ENCODE measurements at places on chromosomes 11 and 22.

- peak; percentile 77 for DNase-seq
Measured at GRCh38 chr11:122843281-122844141, 5.2 kb downstream of the CRTAM start.

- no peak for DNase-seq
Measured at GRCh38 chr22:44289414-44290171, 23.2 kb downstream of the SHISAL1 start.

- DNase-seq: no peak
Measured at GRCh38 chr22:44441401-44442185, 56.4 kb downstream of the RTL6 start.

DNA sequence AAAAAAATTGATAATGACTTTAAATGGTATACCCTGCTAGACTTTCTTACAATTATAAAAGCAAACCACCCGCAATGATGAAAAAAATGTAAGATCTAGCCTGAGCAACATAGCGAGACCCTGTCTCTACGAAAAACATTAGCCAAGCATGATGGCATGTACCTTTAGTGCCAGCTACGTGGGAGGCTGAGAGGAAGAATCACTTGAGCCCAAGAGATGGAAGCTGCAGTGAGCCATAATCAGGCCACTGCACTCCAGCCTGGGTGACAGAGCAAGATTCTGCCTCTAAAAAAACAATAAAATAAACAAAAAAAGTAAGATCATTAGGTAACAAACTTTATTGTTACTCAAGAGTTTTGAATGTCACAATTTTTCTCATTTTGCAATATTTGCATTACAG is 39.2 kb downstream of the KMT5B start:
- no peak for DNase-seq

- DNase-seq: no peak
Measured at GRCh38 chr11:117476531-117477142, 149.0 kb downstream of the CEP164 start.

GRCh38 chr11:133476570-133477250 is 55.6 kb downstream of the OPCML start:
- DNase-seq: no peak

GRCh38 chr11:107623183-107623582 is 32.2 kb downstream of the ELMOD1 start:
- no peak for DNase-seq

- DNase-seq: peak; percentile 20
Measured at GRCh38 chr11:67373648-67374570, 511 bp upstream of the CLCF1 start.

- DNase-seq: no peak
Measured at GRCh38 chr11:43937434-43938411, 4.7 kb upstream of the C11orf96 start.

DNA sequence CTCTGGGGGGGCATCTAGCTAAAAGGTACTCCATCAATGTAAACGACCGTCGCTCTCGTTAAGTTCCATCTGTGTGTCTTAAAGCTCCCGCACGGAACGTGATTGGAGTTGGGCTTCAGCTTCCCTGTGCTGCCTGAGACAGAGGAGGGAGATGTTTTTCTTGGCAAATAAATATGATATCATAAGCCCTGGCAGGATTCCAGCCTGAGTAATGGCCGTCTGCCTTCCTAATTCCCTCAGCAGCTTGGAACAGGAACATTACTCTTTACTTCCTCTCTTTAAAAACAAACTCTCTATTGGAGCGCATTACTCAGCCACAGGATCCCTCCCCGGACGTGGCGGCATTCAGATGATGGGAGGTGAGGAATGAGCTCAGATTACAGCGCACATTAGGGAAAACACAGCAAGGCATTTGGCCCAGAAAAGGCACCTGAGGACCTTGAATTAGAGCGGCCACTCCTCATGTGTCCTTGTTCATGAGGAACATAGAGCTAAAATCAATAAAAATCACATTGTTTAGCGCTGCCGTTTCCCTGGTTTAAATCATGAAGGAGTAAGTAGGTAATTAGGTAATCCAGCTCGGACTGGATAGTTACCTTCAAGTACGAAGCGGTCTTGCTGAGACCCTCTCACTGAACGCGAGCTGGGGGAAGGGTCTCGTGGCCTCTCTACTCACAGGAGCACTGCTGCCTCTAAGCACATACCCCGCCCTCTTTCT is 230.4 kb downstream of the ST3GAL4 start:
- DNase-seq: peak; percentile 82

DNA sequence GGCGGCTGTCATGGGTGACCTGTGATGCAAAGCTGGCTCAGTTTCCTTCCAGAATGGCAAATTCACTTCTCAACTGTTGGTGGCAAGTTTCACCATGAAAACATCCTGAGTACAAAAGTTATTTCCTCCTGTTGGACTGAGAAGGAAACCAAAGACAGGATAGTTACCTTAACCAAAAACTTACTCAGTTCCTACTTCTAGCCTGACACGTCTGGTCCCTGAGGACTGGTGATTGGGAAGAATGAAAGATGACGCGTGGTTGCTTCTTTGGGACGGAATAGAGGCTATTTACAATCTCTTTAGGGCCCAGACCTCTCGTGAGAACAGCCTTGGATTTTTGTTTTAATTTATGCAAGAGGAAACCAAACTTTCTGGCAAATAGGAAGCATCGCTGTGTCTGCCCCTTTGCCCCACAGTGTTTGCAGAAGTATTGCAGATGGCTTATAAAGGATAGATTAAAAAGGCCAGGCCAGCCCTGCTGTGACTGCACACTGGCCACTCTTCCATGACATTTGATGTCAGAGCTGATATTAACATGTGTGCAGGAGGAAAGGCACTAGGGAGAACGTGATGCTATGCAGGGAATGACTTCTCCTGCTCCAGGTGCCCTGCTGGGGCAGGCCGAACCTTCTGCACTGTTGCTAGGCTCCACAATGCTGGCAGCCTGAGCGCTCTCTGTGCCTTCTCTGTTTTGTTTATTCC is 7.6 kb downstream of the VPS26B start:
- no peak for DNase-seq

DNA sequence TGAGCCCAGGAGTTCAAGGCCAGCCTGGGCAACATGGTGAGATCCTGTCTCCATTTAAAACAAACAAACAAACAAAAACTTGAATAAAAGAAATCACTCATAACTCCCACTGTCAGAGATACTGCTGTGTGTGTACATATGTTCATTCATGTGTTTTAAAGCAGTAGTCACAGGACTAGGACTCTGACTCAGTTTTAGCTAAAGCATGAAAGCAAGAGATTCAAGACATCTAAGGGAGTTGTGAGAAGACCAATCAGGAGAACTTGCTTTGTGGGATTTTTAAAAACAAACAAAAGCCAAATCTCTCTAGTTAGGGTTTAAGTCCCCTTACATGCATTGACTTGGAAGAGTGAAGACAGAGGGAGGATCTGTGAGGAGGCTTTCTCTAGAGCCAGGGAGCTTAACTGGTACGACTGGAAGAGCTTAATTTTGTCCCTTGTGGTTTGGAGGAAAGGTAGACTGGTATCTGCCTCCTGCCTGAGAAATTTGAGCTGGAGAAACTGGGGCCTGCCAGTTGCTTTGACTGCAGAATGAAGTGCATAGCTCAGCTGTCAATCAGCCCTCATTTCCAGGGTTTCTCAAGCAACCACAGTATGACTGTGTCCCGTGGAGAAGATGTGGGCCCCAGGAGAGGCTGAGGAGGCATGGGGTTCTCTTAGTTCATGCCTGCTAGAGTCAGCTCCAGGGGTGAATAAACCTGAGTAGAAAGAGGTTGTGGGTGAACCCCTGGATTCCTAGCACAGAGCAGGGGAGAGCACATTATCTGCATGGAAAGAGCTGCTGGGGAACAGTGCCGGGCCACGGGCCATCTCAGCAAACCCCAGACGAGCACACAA is 30.6 kb downstream of the EXPH5 start:
- no peak for DNase-seq

GRCh38 chr11:2693271-2694261 is 6.2 kb downstream of the KCNQ1OT1 start:
- no peak for DNase-seq

DNA sequence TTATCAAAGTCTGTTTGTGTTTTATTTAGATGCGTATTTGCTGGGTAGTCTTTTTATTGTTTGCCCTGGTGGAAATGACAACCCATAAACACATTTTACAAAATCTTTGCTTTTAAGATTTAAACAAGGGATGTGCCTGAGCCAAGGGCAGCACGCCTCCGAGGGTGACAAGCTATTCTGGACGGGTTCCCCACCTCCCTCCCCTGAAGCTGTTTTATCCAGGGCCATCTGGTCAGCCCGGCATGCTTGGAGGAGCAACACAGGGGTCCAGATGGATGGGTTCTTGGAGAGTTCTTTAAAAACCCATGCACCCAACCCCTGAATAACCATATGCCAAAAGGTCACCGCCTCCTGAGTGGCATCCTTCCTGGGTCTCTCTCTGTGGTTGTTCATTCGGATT is 408.9 kb downstream of the OPCML start:
- DNase-seq: no peak

GRCh38 chr11:126363706-126364248 is 8.3 kb downstream of the ST3GAL4 start:
- DNase-seq: no peak

GRCh38 chr11:77776455-77776854 is 44.1 kb downstream of the RSF1 start:
- peak; percentile 12 for DNase-seq

DNA sequence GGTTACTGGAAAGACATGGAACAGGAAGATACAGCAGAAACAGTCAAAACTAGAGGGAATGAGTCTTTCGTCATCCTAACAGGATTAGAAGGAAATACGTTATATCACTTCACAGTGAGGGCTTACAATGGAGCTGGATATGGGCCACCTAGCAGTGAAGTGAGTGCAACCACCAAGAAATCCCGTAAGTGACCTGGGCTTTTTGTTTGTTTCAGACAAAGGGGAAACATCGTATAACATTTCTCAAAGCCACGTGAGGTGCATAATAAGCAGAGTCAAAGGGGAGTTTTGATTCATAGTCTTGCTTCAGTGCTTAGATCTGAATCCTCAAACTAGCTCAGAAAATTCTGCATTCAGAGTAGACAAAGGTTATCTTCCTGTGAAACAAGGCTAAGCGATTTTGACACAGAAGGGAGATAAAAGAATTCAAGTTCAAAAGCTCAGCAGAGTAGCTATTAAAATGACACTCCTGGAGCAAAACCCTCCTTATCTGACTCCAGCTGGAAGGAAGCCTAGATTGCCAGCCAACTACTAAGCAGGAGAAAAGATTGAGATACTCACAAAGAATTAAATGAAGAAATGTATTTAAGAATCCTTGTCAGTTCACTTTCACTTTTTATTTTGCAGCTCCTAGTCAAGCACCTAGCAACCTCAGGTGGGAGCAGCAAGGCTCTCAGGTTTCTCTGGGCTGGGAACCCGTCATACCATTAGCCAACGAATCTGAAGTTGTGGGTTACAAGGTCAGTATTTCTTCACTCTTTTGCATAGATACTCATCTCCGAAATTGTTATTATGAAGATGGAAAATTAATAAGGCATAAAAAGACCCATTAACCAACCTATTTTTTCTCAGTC is 346.4 kb upstream of the ARHGAP42 start:
- no peak for DNase-seq

GRCh38 chr11:19370100-19370861 is 129.5 kb upstream of the E2F8 start:
- DNase-seq: no peak

GRCh38 chr11:62493801-62494200 is 52.8 kb downstream of the AHNAK start:
- DNase-seq: no peak

DNA sequence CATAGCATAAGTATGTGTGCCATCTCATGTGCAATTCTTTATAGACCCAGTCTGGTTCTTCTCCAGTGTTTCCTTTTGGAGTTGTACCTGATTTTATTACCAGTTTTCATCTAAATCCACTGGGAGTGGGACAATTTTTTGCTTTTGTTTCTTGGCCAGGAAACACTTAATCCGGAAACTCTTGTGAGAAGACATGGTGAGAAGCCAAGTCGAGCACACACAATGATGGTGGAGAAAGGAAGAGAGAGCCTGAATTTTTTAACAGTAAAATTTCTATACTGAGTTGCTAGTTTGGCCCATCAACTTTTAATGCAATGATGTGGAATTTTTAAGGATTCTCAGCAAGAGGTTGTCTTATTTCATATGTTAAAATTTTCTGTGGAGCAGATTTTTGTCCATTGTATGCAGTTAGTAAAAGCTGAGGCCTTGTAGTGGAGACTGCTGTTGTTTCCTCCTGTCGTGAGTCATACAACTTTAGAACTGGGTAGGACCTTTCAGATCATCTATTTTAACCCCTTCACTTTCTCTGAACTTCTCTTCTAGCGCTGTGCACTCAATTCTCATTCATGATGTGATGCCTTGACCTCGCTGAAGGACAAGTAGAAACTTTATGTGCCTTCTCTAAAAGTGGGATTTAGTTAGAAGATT is 17.1 kb downstream of the FAR1 start:
- DNase-seq: no peak

DNA sequence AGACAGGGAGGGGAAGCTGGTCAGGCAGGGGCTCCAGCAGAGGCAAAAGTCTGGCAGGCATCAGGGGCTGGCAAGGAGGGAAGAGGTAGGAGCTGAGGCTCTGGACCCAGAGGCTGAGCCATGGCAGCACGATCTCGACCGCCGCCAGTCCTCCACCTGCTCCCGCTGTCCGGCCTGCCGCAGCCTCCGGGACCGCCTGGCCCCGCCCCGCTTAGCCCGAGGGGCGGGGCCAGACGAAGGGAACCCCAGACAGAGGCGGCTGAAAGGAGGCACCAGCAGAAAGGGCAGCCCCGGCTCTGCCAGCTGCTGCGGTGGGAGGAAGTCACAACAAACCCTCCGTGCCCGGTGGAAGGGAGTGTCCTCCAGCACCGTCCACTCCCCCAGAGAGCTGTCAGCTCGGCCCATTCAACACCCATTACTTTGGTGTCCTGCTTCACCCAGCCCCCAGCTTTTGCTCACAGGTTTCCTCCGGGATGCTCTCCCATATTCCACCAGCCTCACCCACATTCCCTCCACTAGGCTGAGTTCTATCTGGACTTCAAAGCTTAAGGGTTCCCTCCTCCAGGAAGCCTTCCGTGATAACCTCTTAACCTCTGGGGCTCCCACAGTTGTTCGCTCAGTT is at the start of gene MFNG:
Gene MFNG, minus strand, starts transcription at position 161 of the 622 bp plus-strand sequence. CDS start 207 bp downstream, outside the sequence.
- peak; percentile 63 for DNase-seq

DNA sequence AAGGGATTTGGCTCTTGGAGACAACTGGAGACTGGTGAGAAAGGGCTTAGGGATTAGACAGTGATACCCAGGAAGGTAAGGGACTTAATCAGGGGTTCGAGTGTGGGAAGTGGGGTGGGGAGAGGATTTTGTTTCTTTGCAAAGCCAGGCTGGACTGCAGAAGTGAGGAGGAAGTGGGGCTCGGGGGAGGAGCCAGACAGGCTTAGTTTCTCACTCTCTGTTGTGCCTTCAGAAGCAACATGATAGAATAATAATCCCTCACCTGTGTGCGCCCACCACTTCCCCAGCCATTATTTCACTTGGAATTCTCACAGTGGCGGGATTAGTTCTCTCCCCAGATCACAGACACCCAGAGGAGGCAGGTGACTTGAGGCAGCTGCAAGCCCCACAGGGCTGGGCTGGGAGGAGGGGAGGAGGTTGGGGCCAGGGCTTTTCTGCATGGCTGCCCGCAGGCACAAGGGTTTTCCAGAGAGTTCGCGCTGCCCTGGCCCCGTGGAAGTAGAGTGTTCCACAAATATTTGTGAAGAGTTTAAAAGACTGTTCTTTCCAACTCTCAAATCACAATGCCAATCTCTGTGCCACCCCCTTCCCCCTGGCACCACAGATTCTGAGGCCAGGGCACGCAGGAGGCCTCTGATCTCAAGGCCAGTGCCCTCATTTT is 4.0 kb upstream of the SEC14L2 start:
- DNase-seq: no peak

- no peak for DNase-seq
Measured at GRCh38 chr22:46121523-46122287, 28.6 kb upstream of the PPARA start.

Data from DMS153 (cell line).